Uterus (tissue), 4 donors: ENCODE measurements at places on chromosomes 16 and 17. TPM values are rescaled to one million over a fixed set of nuclear protein-coding genes. Genes with fewer than 3 reads are reported as not detected.

IL34 gene
- 9.0 TPM for total RNA-seq

EFCAB5 gene
- total RNA-seq, result not detected

- DNase-seq, result no peak
Observed at GRCh38 chr17:76120658-76121008, 17.0 kb upstream of the EXOC7 start.

GRCh38 chr17:8922928-8923327, 42.6 kb downstream of the PIK3R5 start:
- DNase-seq, result no peak

- DNase-seq, result no peak
Observed at GRCh38 chr17:50863221-50863843, 2.8 kb downstream of the TOB1 start.

GRCh38 chr16:82242201-82242600, 72.2 kb upstream of the MPHOSPH6 start:
- no peak for DNase-seq

RTN4RL1 gene
- 1.9 TPM for total RNA-seq

- no peak for DNase-seq
Observed at GRCh38 chr17:31803494-31804213, 55.4 kb downstream of the COPRS start.

- DNase-seq, result no peak
Observed at GRCh38 chr16:88498576-88499208, 45.6 kb downstream of the ZFPM1 start.
